COR-L47 (cell line): ENCODE measurements at places on chromosomes 1 and 21.

- DNase-seq = peak; percentile 50
These were observed 936 bp downstream of the ZBTB21 start for GRCh38 chr21:42009018-42009830.

- DNase-seq = no peak
These were observed 152.0 kb downstream of the ADGRL4 start for GRCh38 chr1:78854556-78854955.

GRCh38 chr1:159228554-159228953 is 23.9 kb downstream of the ACKR1 start:
- no peak for DNase-seq

GRCh38 chr1:157597959-157598667 is at the start of gene FCRL4:
FCRL4 (minus strand) TSS chr1:157598085; CDS start chr1:157597944, 141 bp downstream.
- DNase-seq = no peak

DNA sequence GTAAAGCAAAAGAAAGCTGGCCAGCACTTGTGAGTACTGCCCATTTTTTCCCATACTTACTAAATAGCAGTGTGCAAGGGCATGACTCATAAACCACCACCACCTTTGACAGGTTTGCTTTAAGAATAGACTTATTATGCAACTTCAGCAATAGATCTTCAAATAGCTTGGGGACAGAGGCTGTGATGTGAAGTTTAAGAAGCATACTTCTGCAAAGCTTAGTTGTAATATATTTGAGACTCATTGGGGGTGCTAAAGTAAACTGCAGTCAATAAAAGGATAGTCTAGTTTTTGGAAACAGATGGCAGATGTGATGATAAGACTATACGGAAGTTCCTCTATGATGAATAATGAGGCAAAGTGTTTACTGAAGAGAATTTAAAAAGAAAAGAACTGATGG is 210.0 kb downstream of the PLA2G4A start:
- DNase-seq = no peak

GRCh38 chr1:207871117-207871649 is 39.7 kb downstream of the CD34 start:
- no peak for DNase-seq

GRCh38 chr1:175234639-175235038 is 42.1 kb upstream of the KIAA0040 start:
- no peak for DNase-seq

DNA sequence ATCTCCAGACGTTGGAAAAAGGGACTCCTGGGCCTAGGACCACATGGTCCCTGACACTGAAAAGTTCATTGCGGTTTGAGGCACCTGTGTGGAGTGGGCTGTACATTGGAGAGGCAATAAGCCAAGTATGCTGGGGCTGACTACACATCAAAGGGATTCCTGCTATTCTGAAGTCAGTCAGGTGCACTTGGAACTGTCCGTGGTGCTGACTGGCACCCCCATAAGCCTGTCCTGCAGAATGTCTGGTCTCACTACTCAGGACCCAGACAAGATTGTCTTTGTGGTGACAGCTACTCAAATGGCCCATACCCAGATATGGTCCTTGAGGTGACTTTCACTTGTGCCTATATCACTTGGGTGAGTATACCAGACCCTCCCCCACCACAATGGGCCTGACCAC is 150.6 kb downstream of the RWDD3 start:
- DNase-seq = no peak

GRCh38 chr1:22736501-22737080 is 26.0 kb downstream of the EPHB2 start:
- no peak for DNase-seq

GRCh38 chr1:222021129-222021528 is 279.2 kb upstream of the DUSP10 start:
- DNase-seq = no peak

GRCh38 chr1:85656256-85656655 is 52.0 kb downstream of the ZNHIT6 start:
- no peak for DNase-seq

GRCh38 chr1:14934867-14935266 is 218.7 kb upstream of the TMEM51 start:
- no peak for DNase-seq

DNA sequence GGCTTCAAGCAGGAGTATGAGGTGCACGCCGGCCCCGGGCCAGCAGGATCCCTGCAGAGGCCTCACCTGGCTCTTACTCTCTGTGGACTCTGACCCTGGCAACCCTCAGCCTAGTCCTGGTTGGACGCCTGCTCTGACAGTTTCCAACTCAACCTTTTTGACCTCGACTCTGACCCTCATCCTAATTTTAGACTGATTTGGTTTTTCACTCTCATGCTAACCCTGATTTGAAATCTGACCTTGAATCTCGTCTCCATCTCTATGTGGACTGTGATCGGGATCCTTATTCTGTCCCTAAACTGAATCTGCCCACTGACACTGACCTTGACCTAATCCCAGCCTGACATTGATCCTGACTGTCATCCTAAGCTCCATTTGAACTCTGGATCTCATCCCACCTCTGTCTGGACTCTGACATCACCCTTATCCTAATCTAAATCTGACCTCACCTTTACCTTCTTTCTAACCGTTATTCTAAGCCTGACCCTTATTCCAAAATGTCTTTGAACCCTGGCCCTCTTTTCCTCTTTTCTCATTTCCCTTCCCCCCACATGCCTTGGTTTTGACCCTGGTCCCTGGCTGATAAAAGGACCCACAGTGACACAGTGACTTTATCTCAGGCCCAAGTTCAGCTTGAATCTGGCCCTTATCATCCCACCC is 67.8 kb downstream of the PTPRU start:
- DNase-seq = no peak

GRCh38 chr1:177256153-177257075 is 85.7 kb downstream of the BRINP2 start:
- peak; percentile 3 for DNase-seq

DNA sequence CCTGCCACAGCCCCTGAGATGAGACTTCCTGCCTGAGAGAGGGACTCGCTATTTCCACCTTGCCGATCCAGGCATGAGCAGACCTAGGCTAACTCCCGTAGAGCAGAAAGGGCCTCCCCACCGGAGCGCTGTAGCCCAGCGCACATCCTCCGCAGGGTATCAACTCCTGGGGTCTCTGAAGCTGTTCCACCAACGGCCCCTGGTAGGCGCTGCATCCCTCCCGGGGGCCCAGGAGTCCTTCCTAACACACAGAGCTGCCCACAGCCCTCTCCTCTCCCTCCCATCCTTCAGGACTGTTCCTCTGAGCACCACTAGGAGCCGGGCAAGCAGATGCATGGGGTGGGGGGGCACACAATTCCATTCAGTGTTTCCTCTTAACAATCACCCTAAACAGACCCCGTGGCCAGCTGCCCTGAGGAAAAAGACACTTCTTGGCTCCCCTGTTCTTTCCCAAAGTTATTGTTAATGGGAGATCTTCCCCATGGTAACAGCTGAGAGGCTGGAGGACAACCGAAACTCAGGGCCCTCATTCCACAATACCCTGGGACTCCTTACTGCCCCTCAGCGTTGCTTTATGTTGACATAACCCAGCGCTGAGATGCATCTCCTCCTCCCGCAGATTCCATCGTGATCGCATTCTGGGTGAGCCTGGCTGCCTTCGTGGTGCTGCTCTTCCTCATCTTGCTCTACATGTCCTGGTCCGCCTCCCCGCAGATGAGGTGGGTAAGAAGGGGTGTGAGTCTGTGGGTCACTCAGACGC is 7.5 kb downstream of the MRAP start:
- DNase-seq = no peak

DNA sequence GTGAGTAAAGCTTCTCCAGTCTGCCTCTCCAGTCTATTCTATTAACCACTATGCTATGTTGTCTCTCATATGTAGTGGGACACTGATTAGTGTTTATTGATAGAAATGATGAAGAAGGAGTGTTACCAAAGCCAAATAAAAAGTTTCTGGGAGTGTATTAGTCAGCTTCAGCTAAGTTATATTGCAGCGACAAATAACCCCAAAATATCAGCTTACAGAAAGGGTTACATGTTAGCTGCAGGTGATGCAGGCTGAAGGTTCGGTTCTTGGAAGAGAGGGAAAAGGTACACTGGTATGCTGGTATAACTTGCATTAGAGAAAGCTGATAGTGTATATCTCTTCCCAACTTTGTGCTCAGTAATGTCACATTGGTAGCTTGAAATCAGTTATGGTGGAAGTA is 10.6 kb upstream of the AK2 start:
- DNase-seq = no peak

DNA sequence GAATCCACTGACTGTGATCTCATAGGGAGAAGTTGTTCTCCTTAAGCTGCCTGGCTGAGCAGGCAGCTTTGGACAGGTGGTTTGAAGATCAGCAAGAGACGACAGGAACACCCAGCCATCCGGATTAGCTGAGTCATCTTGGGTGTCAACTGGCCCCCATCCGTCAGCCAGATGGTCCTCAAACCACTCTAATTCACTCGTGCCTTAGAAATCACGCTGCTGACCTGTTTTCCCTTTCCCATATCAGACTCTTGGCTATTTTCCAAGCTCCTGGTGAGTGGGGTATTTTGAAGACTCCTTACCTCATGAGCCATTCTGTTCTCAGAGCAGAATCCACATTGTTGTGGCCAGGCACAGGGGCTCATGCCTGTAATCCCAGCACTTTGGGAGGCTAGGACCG is 149.1 kb upstream of the L1TD1 start:
- DNase-seq = peak; percentile 53

- DNase-seq = peak; percentile 29
These were observed 13.1 kb downstream of the MAP1LC3C start for GRCh38 chr1:241985787-241986186.

DNA sequence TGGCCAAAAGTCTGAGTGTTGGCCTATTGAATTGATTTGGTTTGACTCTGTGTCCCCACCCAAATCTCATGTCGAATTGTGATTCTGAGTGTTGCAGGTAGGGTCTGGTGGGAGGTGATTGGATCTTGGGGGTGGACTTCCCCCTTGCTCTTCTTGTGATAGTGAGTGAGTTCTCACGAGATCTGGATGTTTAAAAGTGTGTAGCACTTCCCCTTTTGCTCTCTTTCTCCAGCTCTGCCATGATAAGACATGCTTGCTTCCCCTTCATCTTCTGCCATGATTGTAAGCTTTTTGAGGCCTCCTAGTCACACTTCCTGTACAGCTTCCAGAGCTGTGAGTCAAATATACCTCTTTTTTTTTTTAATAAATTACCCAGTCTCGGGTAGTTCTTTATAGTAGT is 297.1 kb upstream of the ZRANB2 start:
- DNase-seq = no peak

GRCh38 chr1:161737625-161738024 is 12.0 kb upstream of the DUSP12 start:
- DNase-seq = no peak

GRCh38 chr1:70990469-70991253 is 57.0 kb downstream of the PTGER3 start:
- peak; percentile 42 for DNase-seq

- DNase-seq = no peak
These were observed 13.4 kb downstream of the ZCCHC17 start for GRCh38 chr1:31310198-31310597.
